Dermis blood vessel endothelial cell (primary cell): ENCODE measurements at places on chromosomes 13 and 19. TPM values are rescaled to one million over a fixed set of nuclear protein-coding genes. Genes with fewer than 3 reads are reported as not detected.

DNA sequence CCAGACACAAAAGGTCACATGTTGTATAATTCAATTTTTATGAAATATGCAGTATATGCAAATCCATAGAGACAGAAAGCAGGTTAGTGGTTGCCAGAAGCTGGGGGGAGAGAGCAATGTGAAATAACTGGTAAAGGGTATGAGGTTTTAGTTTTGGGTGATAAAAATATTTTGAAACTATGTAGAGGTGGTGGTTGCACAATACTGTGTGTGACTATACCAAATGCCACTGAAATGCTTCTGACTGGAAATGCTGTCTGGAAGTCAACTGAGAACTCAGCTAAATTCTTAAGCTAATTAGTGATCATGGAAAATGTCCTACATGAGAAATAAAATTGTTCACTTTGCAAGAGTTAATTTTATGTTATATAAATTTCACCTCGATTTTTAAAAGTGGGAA lies 65.3 kb upstream of the RXFP2 start:
- DNase-seq: no peak

- no peak for DNase-seq
Measured at GRCh38 chr13:30735025-30735871, at the start of gene ALOX5AP. ALOX5AP (plus strand) TSS chr13:30735543; CDS start chr13:30735606, 63 bp downstream.

GRK1 gene
- not detected in 2 replicates for total RNA-seq

DNA sequence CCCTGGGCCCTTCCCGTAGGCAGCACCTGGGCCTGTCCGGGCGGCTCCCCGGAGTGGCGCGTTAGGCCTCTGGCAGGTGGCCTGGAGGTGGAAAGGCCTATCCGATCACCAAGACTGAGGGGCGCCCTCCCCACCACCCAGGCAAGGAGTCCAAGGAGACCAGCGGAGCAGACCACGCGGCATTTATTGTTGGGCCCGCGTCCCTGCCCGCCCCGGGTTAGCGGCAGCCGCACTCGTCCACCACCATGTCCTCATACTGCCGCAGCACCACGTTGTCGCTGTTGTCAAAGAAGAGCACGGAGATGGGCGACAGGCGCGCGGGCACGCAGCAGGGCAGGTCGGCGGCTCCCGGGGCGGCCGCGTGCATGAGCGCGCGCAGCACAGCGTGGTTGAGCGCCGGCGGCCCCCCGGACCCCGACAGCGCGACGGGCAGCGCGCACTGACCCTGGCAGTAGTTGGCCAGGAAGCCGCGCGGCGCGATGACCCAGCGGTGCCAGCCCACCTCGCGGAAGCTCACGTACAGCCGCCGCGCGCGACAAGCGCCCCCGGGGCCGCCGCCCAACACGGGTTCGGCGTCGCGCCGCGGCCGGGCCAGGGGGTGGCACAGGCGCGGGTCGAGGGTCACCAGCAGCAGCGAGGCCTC lies 27.5 kb downstream of the CERS1 start:
- DNase-seq: peak; percentile 11

GRCh38 chr13:41241626-41242025 lies 21.8 kb downstream of the MTRF1 start:
- DNase-seq: no peak

KLK1 gene
- total RNA-seq: not detected in 2 replicates

DNA sequence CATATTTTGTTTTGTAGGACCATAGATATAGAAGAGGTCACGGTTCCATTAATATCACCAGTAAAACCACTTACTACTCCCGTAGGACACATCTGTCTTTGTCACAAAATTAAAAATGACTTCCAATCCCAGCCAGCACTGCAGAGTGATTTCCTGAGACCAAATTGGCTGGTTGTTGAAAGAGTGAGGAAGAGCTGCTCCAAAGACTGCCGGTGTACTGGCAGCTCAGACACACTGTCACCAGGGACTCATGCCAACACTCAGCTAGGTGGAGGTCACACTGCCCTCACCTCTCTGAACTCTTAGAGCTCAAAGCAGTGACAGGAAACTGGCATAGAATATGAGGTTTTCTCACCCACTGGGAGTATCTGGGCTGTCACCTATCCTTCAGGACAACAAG lies 52.1 kb downstream of the FLT1 start:
- DNase-seq: peak; percentile 38

C13orf42 gene
- not detected in 2 replicates for total RNA-seq

DNA sequence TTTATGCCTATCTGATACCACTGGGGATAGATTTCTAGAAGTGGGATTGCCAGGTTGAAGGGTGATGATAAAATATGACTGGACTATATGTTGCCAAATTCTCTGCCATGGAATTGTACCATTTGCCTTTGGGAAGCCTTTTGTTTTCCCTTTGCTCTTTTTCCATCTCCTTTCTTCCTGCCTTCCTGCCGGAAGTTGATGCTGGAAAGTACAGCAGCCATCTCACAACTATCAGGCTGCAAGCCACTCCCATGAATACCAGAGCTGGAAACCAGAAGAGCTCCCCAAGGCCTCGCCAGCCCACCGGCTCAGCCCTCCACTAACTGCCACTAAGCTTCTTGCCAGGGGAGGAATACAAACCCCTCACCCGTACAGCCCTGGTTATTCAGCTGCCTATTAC lies 29.7 kb downstream of the ZIC5 start:
- no peak for DNase-seq

GRCh38 chr13:111421216-111421615 lies 100.8 kb downstream of the TEX29 start:
- no peak for DNase-seq

DNA sequence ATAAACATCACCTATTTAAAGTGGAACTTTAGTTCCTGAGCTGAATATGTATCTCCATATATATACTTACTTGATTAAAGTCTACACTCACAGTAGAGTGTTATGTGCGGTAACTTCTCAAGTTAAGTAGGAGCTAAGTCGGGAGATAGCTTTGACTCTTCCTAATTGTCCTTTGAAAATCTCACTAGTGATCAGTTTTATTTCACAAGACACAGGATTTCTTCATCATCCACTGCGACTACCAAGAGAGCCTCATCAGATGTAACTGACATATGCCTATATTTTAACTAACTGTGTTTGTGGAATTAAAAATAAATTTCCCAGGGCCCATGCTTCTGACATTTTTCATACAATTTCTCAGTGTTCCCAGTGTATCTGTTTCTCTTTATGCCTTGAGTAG lies 1664.0 kb downstream of the EFNB2 start:
- DNase-seq: no peak

ONECUT3 gene
- total RNA-seq: not detected in 2 replicates

DNA sequence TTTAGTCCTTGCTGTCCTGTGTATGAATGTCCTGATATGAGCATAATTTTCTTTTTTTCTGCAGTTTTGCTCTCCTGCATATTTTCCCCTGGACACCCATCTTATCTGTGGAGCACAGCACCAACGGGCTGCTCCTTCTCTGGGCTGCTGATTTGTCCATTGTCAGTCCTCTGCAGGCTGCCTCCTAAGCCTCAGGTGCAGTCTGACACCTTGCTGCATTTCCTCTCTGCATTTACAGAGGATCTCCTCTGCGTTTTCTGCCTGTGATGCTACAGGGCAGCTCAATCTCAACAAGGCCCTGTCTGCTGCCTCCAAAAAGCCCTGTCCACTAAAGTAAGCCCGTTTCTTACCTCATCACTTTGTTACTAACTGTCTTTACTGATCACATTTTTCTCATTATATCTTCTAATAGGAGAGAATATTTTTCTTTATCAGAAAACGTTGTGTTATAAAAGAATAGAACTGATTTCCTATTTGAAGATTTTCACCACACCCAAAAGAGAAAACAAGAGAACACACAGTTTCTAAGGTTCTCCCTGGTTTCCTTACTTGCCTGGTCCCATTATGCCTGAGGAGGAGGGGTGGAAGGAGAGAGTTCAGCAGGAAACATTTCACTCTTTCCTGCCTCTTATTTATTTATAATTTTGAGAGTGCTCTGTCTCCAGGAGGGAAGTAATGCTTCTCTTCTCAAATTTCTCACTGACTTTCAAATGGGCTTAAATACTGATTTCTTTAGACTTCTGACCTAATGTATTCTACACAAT lies 65.6 kb upstream of the TDRD3 start:
- DNase-seq: no peak

SIGLEC8 gene
- not detected in 2 replicates for total RNA-seq

- DNase-seq: peak; percentile 98
Measured at GRCh38 chr19:47745010-47745901, at the start of gene NOP53. NOP53 (plus strand) TSS chr19:47745546; CDS start chr19:47745560, 14 bp downstream.

DNA sequence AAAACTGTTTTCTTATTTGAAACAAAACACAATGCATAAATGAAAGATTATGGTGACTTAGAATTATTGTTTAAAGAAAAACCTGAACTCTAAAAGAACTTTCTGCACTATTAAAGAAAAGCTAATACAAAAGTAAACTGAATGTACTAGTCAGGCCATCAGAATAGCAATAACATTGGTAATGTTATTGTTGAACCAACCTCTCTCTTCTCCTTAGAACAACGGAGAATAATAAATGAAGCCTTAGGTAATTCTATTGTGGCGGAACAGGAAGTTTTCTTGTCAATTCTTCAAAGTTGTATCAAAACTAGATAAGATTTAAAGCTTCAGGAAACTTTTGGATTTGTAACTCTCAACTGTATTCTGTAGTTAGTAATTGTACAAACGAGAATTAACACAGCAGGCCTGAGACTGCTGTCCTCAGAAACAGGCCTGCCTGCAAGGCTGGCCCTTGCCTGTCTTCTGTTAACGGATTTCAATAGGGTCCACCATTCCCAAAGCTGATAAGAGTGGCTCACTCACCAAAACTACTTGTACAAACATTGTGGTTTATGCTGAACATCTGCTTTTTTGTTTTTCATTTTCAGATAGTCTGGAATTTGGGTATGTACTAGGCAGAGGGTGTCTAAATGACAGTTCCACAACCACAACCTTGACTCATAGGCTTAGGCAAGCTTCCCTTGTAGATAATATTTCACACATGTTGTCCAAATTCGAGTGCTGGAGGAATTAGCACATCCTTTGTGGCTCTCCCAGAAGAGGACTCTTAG lies 825.8 kb downstream of the GPC5 start:
- DNase-seq: no peak

GRCh38 chr13:96900986-96901385 lies 93.3 kb downstream of the OXGR1 start:
- DNase-seq: no peak

RNF113B gene
- not detected in 2 replicates for total RNA-seq

CEACAM4 gene
- total RNA-seq: not detected in 2 replicates

DNA sequence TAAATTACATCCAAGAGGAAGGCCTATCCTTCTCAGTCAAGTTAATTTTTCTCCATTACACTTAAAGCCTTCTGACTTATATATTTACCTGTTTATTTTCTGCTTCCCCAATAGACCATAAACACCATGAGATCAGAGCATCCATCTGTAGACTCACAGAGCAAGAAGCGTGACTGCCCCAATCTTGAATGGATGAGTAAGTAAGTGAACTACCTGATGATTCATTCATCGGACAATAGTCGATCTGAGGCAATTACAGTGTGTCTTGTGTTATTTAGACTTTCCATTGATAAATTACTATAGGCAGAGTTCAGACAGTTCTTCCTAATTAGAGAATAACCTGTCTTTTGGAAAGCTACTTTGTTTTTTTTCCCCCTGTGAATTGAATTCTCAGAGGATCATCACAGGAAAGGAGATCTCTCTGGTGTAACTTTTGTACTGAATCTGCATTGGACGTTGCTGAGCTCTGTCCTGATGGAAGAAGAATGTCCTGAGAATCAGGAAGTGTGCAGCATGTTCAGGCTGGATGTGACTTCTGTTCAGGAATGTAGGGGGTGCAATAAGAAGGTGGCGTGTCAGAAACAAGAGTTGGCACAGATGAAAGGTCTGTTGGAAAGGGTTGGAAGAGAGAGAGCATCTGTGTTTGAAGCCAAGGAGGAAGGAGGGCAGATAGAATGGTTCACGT lies 367.0 kb downstream of the NALCN start:
- peak; percentile 4 for DNase-seq

TGFB1 gene
- 19.4 and 74.5 TPM in 2 replicates for total RNA-seq

DNA sequence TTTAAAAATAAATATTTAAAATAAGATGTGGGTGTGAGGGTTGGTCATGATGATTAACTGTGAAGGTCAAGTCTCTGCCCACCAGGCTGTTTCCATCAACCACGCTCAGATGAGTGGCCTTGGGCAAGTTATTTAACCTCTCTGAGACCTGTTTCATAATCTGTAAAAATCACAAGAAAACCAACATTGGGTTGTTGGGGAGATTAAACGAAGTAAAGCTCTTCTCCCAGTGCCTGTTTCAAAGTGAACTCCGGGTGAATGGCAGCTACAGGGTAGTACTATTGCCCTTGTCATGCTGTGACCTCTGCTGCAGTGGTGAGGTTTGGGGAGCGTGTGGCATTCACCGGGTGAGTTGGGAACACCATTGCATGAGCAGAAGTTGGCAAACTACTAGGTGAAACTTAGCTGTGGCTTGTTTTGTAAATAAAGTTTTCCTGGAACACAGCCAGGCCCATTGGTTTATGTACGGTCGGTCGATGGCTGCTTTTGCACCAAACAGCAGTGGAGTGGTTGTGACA lies 153.2 kb downstream of the USP12 start:
- DNase-seq: no peak

- DNase-seq: no peak
Measured at GRCh38 chr19:49441210-49441959, at the start of gene SLC17A7. SLC17A7 (minus strand) TSS chr19:49441527; CDS start chr19:49441379, 148 bp downstream.

- peak; percentile 38 for DNase-seq
Measured at GRCh38 chr13:38990693-38991092, at the start of gene STOML3. STOML3 (minus strand) TSS chr13:38990831; CDS start chr13:38990721, 110 bp downstream.

- DNase-seq: no peak
Measured at GRCh38 chr19:39082167-39082566, 2.0 kb upstream of the ACP7 start.

GRCh38 chr19:1774989-1775772 lies 21.9 kb downstream of the ONECUT3 start:
- DNase-seq: peak; percentile 10

DNA sequence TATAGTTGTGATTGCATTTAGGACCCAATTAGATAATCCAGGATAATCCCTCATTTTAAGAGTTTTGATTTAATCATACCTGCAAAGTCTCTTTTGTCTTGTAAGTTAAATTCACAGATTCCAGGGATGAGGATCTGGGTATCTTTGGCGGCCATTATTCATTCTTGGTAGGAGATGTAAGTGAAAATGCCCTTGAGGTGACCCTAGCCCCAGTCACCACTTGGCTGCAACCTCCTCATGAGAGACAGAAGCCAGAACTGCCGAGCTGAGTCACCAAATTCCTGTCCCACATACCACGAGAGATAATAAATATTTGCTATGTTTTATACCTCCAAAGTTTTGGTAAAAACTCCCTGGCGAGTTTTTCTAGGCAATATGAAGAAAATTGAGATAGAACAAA lies 389.4 kb downstream of the RFC3 start:
- peak; percentile 22 for DNase-seq

GRCh38 chr13:112846411-112847115 lies 122.5 kb upstream of the MCF2L start:
- no peak for DNase-seq
